AG08395 (cell line): ENCODE measurements at places on chromosomes 3 and 15.

DNA sequence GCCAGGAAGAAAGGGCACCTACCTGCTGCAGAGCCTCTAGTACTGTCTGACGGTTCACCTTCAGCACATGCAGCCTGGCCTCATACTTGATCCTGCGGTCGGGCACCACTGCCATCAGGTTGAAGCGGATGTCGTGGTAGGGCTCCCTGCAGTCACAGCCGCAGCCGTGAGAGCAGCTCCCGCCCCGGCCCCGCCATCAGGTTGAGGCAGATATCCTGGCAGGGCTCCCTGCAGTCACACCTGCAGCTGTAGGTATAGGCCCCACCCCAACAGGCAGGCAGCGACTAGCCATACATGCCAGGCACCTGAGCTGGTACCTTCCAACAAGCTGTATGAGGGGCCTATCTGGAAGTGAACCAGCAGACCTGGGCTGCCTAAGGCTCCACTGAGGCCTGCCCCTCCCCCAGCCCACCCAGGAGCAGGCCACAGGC is 38.7 kb downstream of the SEMA3G start:
- no peak for DNase-seq

DNA sequence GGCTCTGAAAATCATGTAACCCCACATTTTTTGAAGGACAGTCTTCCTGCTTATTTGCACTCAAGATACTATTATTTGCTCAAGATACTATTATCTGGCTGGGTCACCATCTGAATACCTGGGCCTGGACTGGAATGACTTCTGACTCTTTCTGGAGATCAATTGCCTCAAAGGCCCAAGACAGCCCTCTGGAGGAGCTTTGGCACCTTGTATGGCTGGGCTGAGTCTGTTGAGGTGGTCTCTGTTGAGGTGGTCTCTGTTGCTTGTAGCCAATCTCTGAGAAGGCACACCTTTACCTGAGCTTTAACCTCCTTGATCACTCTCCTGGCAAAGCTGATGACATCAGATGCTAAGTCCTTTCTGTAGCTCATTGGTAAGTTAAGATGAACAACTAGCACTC is 33.0 kb downstream of the SPATA12 start:
- DNase-seq: no peak

- DNase-seq: no peak
These were observed 168.2 kb downstream of the SOX2 start for GRCh38 chr3:181879926-181880325.

GRCh38 chr15:94576889-94577533 is 345.6 kb downstream of the MCTP2 start:
- DNase-seq: no peak

DNA sequence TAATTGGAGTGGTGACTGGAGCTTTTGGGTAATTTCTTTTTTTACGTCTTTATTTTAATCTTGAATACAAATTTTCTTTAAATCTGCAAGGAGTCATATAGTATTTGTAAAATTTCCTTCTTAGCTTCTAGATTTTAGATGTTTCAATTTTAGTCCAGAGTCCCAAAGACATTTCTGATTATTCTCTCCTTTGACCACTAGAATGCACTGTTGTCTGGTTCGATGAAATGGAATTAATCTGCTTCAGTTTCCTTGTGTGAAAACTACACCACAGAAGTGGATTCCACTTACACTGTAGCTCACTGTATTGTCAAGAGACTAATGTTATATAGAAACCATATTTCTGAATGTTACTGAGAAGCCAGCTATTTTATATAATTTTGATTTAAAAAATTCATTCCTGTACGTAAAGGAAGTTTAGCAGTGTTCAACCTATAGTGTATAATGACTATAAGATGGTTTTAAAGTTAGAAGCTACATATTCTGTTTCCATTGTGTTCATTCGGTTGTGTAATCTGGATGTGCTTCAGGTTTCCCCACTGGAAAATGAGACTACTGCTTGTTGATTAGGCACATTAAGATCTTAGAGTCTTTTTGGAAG is 6.1 kb downstream of the GRAMD1C start:
- DNase-seq: peak; percentile 60

DNA sequence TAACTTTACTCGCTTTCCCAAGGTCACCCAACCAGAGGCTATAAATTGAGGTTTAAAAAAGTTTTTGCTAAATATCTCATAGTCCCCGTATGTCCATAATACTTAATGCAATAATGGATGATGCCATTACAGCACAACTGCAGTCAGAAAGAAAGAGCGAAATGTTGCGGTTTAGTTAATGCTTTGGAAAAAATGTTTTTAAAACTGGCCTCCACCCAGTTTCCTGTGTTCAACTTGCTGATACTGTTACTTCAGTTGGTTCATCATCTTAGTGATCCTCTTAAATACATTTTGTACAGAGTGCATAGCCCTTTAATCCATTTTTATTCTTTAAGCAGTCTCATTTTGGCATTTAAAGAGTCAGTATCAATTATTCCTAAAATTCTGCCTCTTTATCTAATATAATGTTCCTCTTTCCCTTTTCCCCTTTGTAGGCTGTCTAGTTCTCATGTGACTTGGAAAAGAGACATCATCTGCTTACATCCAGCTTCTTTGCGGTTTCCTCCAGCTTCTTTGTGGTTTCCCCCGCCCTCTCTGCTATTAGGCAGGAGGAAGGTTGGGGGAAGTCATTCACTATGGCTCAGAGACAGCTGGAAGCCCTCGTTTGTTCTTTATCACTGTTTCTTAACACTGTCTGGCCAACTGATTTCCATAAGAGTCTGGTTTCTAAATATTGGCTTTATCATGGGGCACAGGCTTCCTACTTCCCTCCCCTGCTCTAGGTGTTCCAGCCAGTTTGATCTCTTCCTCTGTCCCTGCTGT is 154.3 kb downstream of the GOLIM4 start:
- DNase-seq: peak; percentile 76

GRCh38 chr3:99971761-99972160 is 142.5 kb downstream of the FILIP1L start:
- DNase-seq: no peak

GRCh38 chr3:185659942-185660921 is 74.1 kb downstream of the SENP2 start:
- DNase-seq: peak; percentile 75

DNA sequence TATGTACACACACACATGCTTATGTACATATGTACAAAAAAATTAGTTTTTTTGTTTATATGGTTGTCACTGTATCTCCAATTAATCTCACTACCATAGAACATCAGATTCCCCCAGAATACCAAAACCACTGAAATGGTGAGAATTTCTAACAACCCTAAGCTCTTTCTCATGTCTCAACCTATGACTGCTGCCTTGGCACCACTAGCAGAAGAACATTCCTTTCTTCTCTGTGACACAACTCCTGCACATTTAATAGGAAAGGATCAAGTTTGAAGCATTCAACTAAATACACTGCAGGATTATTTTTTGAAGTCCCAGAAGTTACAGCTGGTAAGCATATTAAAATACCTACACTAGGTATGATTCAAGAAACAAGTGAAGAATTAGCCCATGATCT is 109.6 kb downstream of the FAM174B start:
- peak; percentile 24 for DNase-seq

- DNase-seq: peak; percentile 29
These were observed 7.7 kb upstream of the OSBPL11 start for GRCh38 chr3:125602752-125603649.

GRCh38 chr15:48936666-48937065 is 27.1 kb downstream of the SHC4 start:
- peak; percentile 88 for DNase-seq

GRCh38 chr3:59605318-59605717 is 555.5 kb upstream of the CFAP20DC start:
- DNase-seq: no peak

DNA sequence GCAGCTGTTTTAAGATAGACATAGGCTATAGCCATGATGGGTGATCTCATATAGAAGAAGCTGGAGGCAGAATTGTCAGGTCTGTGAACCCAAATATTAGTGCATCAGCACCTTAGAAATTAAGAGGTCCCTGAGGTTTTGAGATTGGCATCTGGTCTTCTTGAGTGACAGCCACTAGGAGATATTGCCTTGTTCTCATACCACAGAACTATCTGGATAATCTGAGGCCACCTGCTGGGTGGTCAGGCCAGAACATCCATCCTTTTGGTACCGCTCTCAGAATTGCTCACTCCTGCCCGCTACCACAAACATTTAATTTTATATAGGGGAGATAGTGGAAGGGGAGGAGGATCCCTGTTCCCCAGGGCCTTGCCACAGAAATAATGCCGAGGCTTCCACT is 210.6 kb upstream of the ZPLD1 start:
- DNase-seq: peak; percentile 19

DNA sequence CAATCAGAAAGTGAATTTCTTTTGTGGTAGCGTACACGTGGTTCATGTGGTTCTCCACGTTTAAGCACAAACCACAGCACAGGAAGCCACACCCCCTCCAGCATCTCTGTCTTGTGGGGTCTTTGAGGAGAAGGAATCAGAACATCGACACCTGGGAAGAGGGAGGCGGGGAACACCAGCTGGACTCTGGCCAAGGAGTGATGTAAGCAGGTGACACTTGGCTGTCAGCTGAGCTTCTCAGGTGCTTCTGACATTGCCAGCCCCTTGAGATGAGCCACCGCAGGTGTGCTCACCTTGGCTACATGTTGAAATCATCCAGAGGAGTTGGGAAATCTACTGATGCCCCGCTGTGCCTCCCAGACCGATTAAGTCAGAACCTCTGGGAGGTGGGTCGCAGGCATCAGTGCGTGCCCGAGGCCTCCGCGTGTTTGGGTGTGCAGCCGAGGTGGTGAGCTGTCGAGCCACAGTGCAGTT is 85.0 kb downstream of the FAM81A start:
- no peak for DNase-seq

DNA sequence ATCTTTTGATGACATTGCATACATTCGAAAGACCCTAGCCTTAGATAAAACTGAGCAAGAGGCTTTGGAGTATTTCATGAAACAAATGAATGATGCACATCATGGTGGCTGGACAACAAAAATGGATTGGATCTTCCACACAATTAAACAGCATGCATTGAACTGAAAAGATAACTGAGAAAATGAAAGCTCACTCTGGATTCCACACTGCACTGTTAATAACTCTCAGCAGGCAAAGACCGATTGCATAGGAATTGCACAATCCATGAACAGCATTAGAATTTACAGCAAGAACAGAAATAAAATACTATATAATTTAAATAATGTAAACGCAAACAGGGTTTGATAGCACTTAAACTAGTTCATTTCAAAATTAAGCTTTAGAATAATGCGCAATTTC is 16.7 kb downstream of the KCNMB3 start:
- DNase-seq: no peak

DNA sequence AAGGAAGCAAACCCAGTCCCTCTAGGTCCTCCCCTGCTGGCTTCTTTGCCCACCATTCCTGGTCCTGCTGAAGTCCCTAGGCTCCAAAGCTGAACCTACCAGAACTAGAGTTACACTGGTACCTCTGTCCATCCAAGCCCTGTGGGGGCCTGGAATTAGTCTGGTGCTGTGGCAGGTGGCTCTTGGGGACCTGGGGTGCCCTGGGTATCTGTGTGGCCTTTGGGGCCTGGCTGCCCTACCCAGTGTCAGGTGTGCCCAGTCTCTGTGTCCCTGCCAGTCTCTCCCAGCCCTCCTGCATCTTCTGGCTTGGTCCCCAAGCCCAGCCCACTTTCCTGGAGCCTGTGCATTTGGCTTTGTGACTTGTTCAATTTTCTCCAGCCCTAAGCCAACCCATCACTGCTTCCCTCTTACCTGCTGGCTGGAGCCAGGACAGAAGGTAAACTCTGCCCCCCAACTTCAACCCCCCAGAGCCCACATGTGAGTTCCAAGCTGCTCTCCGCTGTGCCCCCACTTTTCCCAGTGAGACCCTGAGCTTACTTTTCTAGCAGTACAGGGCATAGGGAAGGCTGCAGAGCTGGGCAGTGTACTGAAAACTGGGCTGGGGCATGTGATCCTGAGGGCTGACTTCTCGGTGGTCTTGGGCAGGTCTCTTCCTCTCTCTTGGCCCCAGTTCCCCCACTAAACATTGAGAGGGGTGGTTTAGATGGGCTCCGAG is 28.3 kb upstream of the HHATL start:
- no peak for DNase-seq

DNA sequence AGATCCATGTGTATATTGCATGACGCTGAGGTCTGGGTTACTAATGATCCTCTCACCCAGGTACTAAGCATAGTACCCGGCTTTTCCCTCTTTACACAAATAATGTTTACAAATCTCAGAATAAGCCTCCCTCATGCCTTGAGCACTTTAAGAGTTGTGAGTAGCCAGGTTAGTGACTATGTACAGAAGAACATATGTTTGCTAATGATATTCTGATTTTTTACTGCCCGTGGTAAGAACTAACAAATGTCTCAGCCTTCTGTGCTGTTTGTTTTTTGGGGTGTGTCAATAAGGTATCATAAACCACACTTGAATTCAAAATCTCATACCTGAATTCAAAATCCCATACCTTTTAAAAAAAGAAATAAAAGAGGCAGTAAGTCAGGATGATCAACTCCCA is 59.5 kb downstream of the ABCC5 start:
- no peak for DNase-seq

DNA sequence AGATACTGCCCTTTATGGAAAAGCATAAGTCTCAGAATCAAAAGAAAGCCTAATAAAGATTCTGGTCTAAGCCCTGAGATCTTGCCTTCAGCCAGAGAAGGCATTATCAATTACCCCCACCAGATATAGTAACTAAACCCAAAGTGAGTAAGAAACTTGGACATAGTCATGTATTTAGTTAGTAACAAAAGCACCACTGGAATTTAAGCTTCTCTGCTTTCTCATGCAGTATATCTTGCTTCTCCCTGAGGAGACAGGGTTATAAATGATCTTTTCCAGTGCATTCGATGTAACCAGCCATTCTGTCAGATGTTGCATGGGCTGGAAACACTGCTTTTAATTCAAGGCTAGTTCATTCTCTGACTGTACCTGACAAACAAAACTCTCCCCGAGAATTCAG is 946.7 kb downstream of the NAALADL2 start:
- no peak for DNase-seq

DNA sequence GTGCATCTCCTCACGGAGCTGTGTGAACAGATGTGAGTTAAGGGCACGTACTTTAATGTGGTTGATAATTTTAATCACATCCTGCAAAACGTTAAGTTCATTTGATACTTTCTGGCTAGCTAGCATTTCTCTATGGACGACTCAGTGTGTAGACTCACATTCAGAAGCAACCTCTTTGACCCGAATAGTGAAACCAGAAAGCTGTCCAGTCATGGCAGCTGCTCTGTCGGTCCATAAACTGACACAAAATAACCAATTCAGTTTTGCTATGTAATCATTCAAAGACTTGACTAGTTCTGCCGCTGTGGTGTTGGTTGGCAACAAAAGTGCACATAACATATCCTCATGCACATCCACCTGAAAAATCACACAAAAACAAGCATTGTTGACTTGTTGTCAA is 3.7 kb upstream of the GFM1 start:
- DNase-seq: no peak

GRCh38 chr3:139346771-139347170 is 3.0 kb downstream of the MRPS22 start:
- DNase-seq: no peak
